ENCODE measurements at places on chromosomes 2 and 18.
A peak's percentile ranks its signal among the peaks of the same experiment; 100 is the strongest.

DNA sequence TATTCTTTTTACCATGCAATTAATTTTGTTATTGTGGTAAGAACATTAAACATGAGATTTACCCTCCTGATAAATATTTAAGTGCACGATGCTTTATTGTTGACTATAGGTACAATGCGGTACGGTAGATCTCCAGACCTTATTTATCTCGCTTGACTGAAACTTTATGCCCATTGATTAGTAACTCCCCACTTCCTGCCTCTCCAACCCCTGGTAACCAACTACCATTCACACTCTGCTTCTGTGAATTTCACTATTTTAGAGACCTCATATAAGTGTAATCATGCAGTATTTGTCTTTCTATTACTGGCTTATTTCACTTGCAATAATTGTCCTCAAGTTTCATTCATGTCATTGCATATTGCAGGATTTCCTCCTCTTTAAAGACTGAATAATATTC lies 195.7 kb upstream of the ID2 start:
- no peak for DNase-seq

GRCh38 chr2:375270-375955 lies 87.5 kb upstream of the ALKAL2 start:
- DNase-seq, result no peak

- no peak for DNase-seq
Observed at GRCh38 chr2:174722942-174723592, 41.2 kb downstream of the CHRNA1 start.

DNA sequence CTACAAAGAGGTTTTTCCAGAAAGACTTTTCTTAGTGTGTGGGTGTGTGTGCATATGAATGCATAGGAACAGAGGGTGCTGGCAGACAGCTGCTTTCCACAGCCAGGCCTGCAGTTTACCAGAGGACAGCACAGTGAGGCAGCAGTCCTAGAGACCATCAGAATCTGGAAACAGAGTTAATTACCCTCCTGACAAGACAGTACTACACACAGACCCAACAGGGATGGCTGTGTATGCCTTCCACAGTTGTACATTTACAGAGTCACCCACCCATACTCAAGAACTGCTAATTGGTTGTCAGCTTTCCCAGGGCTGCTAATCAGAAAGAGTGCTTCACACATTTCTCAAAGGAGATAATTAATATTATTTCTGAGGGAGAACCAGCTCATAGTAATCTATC lies 104.7 kb downstream of the FEZ2 start:
- DNase-seq, result no peak

DNA sequence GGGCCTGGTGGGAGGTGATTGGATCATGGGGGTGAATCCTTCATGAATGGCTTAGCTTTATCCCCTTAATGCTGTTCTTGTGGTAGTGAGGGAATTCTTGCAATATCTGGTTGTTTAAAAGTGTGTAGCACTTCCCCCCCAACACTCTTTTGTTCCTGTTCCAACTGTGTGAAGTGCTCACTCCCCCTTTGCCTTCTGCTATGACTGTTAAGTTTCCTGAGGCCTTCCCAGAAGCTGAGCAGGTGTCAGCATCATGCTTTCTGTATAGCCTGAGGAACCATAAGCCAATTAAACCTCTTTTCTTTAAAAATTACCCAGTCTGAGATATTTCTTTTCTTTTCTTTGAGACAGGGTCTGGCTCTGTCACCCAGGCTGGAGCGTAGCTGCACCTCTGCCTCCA lies 139.4 kb downstream of the RNF152 start:
- no peak for DNase-seq

DNA sequence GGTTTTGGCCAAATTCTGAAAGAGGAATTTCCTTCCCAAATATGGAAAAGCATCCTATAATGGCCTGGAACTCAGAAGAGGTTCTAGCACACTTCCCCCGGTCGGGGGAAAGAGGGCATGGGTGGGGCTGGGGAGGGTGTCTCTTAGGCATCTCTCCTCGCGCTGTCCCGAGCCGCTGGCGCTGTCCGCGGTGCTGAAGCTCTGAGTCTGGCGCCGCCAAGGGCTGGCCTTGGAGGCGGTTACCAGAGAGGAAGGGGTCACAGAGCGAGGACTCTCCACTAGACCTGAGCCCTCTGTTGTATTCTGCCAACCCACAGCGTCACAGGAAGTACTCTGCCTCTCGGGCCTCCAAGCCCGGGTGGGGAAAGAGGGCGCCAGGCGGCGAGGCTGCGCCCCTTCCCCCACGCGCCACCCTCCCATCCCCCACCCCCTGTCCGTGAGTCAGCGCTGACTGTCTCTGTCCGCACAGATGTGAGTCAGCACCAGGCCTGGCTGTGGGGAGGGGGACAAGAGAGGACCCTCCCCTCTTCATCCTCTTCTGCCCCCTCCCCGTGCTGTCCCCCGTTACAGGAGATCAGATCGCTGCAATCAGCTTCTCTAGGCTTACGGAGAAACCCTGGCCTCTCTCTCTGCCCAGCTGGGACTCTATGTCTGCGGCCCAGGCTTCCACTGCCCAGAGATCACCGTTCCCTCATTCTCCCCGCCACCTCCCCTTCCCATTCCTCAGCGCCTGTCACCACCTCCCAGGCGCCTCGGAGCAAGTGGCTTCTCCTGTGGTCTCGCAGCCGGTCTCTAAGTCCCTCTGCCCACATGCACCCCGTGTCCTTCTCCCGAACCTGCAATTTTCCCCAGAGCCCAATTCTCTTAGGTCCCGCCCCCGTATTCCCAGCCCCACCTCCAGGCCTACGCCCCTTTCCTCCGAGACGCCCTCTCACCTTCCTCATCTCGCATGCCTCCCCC lies 779 bp downstream of the PTPRN start:
- DNase-seq, result peak; percentile 63

DNA sequence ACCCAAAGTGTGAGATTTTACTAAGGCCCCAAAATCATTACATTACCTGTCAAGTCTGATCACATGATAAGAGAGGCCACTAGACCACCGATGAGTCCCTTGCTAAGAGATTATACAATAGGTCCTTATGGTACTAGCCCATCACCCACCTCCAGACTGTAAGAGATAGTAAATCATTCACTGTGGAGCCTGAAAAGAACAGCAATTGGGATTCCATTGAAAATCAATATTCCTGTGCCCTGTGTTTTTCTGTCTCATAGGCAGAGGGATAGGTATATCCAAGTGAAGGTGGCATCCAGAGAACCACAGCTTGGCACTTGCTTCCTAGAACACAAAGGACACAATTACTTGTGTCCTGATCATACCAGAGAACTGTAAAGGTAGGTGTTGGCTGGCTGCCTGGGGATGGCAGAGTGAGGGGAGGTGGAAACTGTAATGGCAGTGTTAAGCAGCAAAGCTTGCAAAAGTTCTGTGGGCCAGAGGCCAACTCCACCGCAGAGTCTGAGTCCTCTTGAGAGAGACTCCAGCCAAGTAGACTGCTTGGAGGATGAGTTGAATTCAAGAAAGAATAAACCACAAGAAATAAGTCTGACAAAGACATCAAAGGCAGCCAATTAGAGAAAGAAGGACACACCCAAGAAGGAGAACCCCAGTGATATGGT lies 102.0 kb upstream of the PIEZO2 start:
- no peak for DNase-seq

DNA sequence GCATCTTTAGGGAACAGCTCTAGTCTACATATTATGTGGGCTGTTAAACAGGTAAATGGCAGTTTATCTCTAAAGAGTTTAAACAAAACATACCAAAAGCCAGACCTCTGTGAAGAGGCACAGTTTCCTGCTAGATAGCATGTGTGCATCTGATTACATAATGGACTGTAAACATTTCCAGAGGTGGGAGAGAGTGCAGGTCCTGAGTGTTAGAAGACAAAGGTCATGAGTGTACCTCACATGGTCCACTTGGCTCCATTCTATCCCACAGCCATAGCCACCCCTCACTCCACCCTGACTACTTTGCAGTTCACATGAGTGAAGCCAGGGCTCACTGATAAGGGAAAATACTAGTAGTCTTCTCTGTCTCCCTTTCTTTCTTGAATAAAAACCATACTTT lies 233.4 kb downstream of the MTX2 start:
- no peak for DNase-seq

GRCh38 chr18:56575819-56576663 lies 62.4 kb downstream of the TXNL1 start:
- no peak for DNase-seq

GRCh38 chr2:9644603-9645002 lies 13.8 kb upstream of the YWHAQ start:
- DNase-seq, result no peak

DNA sequence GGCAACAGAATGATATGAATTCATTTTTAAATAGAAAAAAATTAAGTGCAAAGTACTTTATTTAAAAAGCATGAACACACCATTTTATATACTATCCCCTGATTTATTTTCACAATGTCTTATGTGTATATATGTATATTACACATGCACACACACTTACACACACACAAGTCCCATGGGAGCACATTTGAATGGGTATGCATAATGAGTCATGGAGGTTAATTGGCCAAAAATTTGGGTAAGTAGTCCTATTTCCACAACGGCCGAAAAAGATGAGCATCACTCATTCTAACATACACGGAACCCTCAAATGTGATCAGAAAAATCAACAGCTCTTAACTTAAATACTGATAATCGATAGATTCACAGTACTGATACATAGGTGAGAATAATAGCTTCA lies 97.4 kb upstream of the NABP1 start:
- DNase-seq, result no peak

GRCh38 chr2:12169721-12170120 lies 423.3 kb downstream of the LPIN1 start:
- no peak for DNase-seq

- DNase-seq, result no peak
Observed at GRCh38 chr18:63247926-63248325, 71.6 kb downstream of the BCL2 start.

DNA sequence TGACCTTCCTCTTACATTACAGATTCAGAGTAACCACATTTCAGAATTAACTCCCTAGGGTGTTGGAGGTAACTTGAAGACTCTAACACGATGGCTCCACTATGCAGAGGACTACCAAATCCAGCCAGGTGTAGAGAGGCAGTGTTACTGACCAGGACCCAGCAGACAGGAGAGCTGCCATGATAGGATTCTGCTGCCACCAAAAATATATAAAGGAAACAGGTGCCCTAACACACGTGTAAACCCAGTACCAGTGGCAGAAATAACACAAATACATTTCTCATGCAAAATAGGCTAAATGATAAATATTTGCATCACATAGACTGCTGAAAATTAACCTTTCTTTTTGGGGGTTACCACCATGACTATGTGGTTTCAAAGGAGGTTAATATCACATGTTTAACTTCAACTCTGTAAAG lies 7.0 kb downstream of the ZBTB14 start:
- DNase-seq, result no peak

GRCh38 chr2:229888031-229888430 lies 33.8 kb downstream of the TRIP12 start:
- DNase-seq, result no peak

DNA sequence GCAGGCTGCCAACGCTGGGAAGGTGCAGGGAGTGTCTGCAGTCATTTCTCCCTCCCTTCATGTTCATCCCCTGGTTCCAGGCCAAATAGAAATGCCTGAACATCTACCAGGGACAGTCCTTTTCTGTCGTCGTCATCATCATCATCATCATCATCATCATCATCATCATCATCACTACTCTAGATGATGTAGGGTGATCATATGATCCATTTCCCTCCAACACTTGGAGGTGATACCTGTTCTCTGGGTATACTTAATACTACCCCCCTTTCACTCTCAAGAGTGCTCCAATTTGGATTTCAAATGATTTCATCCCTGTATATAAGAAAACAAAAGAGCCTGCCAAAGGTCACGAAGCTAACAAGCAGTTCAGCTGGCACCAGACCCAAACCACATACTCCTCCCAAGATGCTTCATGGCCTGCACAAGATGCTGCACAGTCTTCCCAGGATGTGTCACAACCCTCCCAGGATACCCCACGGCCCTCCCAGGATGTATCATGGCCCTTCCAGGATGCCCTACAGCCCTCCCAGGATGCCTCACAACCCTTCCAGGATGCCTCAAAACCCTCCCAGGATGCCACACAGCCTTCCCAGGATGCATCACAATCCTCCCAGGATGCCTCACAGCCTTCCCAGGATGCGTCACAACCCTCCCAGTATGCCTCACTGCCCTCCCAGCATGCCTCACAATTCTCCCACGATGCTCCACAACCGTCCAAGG lies 257.9 kb downstream of the DYSF start:
- DNase-seq, result no peak

DNA sequence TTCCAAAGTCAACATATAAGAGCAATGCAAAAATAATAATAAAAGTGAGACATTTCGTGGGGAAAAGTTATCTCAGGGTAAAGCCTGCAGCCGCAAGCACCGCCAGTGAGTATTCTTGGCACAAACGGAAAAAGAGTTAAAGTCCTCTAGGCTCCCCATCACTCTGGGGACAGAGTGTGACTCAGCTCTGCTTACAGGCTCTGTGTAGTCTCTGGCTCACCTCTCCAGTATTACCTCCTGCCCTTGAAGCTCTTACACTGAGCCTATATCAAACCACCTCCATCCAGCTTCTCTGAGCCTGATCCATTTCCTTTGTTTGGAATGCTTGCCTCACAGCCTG lies 55.5 kb downstream of the MTHFD2 start:
- no peak for DNase-seq

GRCh38 chr2:168603439-168603961 lies 147.4 kb downstream of the CERS6 start:
- no peak for DNase-seq

DNA sequence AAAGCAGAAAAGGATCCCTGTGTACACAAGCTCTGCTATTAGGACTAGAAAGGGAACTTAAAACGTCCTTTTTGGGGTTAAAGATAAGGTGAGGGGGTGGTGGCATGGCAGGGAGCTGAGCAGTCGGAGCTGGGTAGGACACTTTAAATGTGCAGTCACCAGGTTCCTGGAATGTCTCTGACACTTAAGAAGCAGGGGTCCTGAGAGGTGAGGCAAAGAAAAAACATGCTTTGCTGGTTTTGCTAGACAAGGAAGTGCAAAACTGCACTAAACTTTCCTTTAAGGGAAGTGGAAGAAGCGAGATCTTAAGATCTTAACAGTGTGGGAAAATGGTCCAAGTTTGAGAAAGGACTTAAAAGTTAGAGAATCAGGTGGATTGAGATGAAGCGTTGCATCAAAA lies 99.5 kb upstream of the MAP3K20 start:
- no peak for DNase-seq

GRCh38 chr18:8361941-8362471 lies 247.2 kb upstream of the RAB12 start:
- DNase-seq, result no peak

- no peak for DNase-seq
Observed at GRCh38 chr2:196225213-196225612, 53.8 kb upstream of the STK17B start.

DNA sequence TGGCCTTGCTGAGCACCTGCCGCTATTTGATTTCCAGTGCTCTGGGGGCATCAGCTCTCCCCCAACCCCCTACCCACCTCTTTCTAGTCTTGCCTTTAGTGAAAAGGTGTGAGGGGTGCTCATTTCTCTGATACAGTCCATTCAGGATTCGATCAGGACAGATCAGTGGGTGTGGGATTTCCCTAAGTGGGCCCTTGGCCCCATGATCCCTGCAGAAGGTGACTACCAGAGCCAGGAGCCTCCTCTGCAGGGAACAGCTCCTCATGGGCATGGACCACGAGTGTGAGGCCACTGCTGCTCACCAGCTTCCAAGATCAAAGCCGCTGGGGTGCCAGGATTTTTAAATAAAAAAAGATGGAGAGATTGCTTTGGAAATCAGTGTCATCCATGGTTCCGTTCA lies 835.2 kb upstream of the ID2 start:
- no peak for DNase-seq
